ENCODE measurements at places on chromosomes 16 and 17. TPM values are rescaled to one million over a fixed set of nuclear protein-coding genes. Genes with fewer than 3 reads are reported as not detected.

GRCh38 chr17:30211371-30211770, 24.1 kb downstream of the SLC6A4 start:
- no peak overlapping the region for H3K27ac ChIP-seq
- H3K4me1 ChIP-seq = no peaks in the 10 kb centered on the region
- H3K4me3 ChIP-seq = no peak overlapping the region
- H3K27me3 ChIP-seq = no peaks in the 10 kb centered on the region
- no peak for DNase-seq

DNA sequence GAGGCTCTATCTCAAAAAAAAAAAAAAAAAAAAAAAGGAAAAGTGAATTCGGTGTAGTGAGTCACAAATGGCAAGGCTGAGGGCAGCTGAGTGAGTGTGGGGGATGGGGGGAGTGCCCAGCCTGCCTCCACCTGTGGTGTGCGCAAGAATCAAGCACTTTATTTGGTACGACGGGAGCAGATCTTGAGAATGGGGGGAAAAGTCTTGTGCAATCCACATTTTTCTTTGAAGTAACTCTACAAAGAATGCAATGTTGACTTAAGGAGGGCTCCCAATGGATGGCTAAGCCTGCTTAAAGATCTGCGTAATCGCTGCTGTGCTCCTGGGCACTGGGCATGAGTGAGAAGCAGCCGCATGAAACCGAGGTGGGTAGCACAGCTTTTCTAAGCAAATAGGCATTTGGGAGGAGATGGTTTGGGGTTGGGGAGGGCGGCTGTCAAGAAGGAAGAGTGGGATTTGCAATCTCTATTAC, 28.2 kb downstream of the ATP2C2 start:
- H3K4me3 ChIP-seq = no peak overlapping the region
- no peak overlapping the region for H3K27ac ChIP-seq
- H3K4me1 ChIP-seq = no peaks in the 10 kb centered on the region
- H3K36me3 ChIP-seq = no peaks in the 10 kb centered on the region
- DNase-seq = no peak

DNA sequence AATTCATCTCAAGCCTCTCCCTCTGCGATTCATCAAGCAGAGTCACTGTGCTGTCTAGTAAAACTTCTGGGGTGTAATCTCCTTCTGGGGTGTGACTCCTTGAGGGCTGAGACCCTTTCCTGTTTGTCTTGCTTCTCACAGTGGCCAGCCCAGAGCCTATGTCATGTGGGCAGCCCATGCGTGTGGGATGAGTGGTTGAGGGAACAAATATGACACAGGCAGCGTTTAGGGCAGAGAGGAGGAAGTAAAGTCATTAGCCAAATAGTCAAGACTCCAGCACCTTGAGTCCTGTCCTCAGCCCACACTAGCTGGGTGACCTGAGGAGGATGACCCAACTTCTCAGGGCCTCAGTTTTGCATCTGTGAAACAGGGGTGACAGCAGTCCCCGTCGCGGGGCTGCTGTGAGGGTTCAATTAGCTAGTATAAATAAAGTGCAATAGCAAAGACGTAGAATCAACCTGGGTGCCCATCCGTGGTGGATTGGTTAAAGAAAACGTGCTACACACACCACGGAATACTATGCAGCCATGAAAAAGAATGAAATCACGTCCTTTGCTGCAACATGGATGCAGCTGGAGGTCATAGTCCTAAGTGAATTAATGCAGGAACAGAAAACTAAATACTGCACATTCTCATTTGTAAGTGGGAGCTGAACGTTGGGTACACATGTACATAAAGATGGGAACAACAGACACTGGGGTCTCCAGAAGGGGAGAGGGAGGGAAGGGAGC, 4.5 kb upstream of the ITGAX start:
- no peak overlapping the region for H3K4me3 ChIP-seq
- no peaks in the 10 kb centered on the region for H3K36me3 ChIP-seq
- no peaks in the 10 kb centered on the region for H3K27me3 ChIP-seq
- no peak for DNase-seq

- DNase-seq = no peak
- no peaks in the 10 kb centered on the region for H3K4me1 ChIP-seq
- H3K27me3 ChIP-seq = no peaks in the 10 kb centered on the region
- no peak overlapping the region for H3K27ac ChIP-seq
- no peak overlapping the region for H3K4me3 ChIP-seq
- no peaks in the 10 kb centered on the region for H3K36me3 ChIP-seq
These were observed 10.4 kb upstream of the RUNDC3A start for GRCh38 chr17:44297975-44298374.

DNA sequence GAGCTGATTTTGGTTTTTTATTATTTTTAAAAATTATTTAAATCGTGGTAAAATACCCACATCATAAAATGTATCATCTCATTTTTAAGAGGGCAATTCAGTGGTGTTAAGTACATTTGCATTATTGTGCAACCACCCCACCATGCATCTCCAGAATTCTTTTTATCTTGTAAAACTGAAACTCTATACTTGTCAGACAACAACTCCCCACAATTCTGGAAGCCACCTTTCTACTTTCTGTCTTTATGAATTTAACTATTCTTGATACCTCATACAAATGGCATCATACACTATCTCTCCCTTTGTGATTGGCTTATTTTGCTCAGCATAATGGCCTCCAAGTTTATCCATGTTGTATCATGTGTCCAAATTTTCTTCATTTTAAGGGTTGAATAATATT, 97.9 kb downstream of the HS3ST3B1 start:
- no peak for DNase-seq
- H3K4me3 ChIP-seq = no peak overlapping the region
- H3K36me3 ChIP-seq = no peaks in the 10 kb centered on the region
- H3K27me3 ChIP-seq = no peaks in the 10 kb centered on the region
- peaks cover under 1% of the 10 kb centered on the region for H3K4me1 ChIP-seq

- DNase-seq = no peak
- H3K4me3 ChIP-seq = peak overlapping the region; percentile 31
- peaks cover 6% of the 10 kb centered on the region for H3K36me3 ChIP-seq
- H3K27me3 ChIP-seq = no peaks in the 10 kb centered on the region
These were observed 8.2 kb downstream of the TBX21 start for GRCh38 chr17:47741109-47741792.

DNA sequence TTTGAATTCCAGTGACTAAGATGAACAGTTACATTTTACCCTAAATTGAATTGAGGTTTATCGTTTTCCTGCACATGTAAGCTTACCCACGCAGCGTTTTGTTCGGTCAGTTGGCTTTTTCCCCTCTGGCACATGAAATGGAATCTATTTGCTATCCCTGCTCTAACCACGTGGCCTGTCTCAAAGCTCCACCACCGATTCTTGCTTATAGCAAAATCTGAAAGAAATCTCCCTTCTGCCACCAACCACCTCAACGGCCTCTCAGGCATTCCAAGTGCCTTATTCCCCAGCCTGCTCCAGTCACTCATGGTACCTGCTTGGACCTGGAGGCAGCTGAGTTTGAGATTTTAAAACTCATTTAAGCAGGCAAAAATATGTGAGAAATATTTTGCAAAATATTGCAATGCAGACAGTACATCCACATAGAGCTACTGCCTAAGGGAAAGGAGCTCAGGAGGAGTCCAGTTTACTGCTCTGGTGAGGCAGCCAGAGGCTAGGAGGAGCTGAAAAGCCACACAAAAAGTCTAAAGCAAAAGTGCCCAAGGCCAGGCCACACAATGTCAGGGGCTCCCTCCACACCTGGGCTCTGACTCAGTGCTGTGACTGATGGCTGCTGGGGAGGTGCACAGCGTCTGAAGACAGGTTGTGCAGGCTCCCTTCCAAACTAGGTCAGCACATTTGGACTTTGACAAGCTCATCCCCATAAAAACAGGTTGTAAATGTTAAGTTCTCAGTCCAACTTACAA, 26.4 kb downstream of the ARHGAP17 start:
- H3K27me3 ChIP-seq = no peaks in the 10 kb centered on the region
- H3K4me1 ChIP-seq = peaks cover 10% of the 10 kb centered on the region
- no peak for DNase-seq
- no peaks in the 10 kb centered on the region for H3K36me3 ChIP-seq
- H3K4me3 ChIP-seq = no peak overlapping the region
- H3K27ac ChIP-seq = no peak overlapping the region

GRCh38 chr17:41811549-41812380, at the start of gene P3H4:
Gene P3H4 (minus strand): TSS chr17:41811949. CDS start chr17:41811915, 34 bp downstream.
- H3K4me3 ChIP-seq = peak within 1 kb of the TSS; percentile 81
- peaks cover 10% of the 10 kb centered on the region for H3K4me1 ChIP-seq
- peak within 1 kb of the TSS; percentile 48 for H3K27ac ChIP-seq
- no peaks in the 10 kb centered on the region for H3K27me3 ChIP-seq
- peak; percentile 68 for DNase-seq

DNA sequence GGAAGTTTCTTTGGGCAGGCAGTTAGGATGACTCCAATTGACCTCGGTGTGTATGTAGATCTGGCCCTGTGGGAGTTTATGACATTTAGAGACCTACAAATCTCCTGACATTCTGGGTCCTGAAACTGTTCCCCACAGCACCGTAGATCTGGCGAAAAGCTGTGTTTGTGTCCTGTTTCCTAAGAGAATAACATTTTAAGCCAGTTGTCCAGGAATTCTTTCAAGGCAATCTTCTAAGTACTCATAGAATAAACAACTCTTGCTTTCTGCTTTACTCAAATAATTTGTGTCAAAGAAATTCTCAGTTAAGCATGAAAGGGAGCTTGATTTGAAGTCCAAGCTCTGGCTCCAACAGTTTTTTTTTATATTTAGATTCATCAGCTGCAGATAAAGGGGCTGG, 78.5 kb upstream of the ELAC2 start:
- no peak for DNase-seq
- peaks cover 3% of the 10 kb centered on the region for H3K27me3 ChIP-seq
- no peak overlapping the region for H3K4me3 ChIP-seq
- H3K4me1 ChIP-seq = no peaks in the 10 kb centered on the region

DNA sequence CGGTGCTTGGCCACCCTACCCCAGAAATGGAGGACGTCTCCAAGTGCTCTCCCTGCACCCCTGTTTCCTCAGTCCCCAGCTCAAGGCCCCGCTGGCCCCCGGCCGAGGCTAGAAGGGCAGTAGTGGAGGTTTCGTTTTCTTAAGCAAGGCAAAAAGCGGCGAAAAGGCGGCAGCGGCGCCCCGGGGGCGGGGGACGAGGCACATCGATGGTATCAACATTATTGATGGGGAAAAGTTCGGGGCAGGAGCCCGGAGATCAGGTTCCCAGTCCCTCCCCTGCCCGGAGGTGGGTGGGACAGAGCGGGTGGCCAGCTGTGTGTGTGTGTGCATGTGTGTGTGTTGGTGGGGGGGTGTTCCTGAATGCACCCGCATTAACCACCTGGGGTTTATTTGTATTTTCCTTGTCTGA, 4.1 kb upstream of the SALL1 start:
- H3K4me1 ChIP-seq = no peaks in the 10 kb centered on the region
- DNase-seq = no peak
- no peaks in the 10 kb centered on the region for H3K27me3 ChIP-seq
- no peak overlapping the region for H3K27ac ChIP-seq

DNA sequence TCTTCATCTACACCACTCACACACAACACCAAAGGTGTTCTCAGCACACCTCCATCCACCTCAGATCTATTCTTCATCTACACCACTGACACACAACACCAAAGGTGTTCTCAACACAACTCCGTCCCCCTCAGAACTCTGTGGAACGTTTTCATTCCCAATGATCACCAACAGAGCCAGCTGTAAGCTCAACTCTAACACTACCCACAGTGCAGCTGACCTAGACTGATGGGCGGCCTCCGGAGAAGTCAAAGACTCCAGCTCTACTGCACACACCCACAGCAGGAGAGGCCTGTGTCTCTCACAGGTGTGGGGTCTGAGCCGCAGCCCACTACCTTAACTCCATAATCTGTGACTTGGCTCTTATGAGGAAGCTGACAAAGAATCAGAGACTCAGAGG, 50.7 kb downstream of the ANKRD11 start:
- no peaks in the 10 kb centered on the region for H3K27me3 ChIP-seq
- peaks cover 66% of the 10 kb centered on the region for H3K4me1 ChIP-seq
- DNase-seq = no peak
- no peak overlapping the region for H3K4me3 ChIP-seq
- H3K27ac ChIP-seq = no peak overlapping the region
- no peaks in the 10 kb centered on the region for H3K36me3 ChIP-seq

- DNase-seq = no peak
- H3K27me3 ChIP-seq = no peaks in the 10 kb centered on the region
- no peak overlapping the region for H3K27ac ChIP-seq
- H3K4me3 ChIP-seq = no peak overlapping the region
These were observed 3.4 kb upstream of the LLGL2 start for GRCh38 chr17:75521951-75522727.

DNA sequence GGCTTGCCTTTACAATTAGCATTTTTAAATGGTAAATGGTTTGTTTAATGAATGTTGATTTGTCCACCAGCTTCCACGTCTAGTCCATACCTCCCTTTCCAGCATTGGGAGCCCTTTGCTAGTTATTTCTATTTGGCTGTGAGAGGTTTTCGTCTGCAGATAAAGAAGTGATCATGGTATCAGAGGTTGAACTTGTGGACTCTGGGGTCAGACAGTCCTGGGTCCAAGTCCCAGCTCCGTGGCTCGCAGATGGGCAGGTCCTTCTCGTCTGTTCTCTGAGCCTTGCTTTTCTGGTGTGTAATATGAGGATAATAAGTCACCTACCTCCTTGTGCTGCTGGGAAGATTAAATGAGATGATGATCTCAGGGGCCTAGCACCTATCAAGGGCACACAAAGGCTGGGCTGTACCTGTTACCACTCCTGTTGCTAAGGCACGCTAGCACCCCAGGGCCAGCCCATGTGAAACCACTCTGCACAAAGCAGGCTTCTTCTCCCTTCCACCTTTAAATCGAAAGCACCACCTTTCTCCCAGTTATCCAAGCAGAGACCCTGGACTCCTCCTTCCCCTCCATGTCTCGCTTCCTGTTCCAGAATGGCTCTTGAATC, 103.9 kb downstream of the GNAO1 start:
- H3K27ac ChIP-seq = no peak overlapping the region
- no peaks in the 10 kb centered on the region for H3K27me3 ChIP-seq
- H3K36me3 ChIP-seq = no peaks in the 10 kb centered on the region
- no peak overlapping the region for H3K4me3 ChIP-seq

- no peak overlapping the region for H3K27ac ChIP-seq
- H3K4me1 ChIP-seq = no peaks in the 10 kb centered on the region
- H3K27me3 ChIP-seq = no peaks in the 10 kb centered on the region
These were observed 6.7 kb upstream of the WWOX start for GRCh38 chr16:78092758-78093157.

GRCh38 chr17:74431568-74432423, at the start of gene GPRC5C:
Gene GPRC5C (plus strand): TSS chr17:74432088. CDS start chr17:74439777, 7,689 bp downstream.
- no peak for DNase-seq
- no peaks in the 10 kb centered on the region for H3K36me3 ChIP-seq
- H3K27me3 ChIP-seq = peaks cover 13% of the 10 kb centered on the region
- H3K27ac ChIP-seq = no peak within 1 kb of the TSS
- H3K4me3 ChIP-seq = peak within 1 kb of the TSS; percentile 47

NUP88 gene
- total RNA-seq = 135 TPM

NME1 gene
- total RNA-seq = 20.1 TPM

CA10 gene
- total RNA-seq = not detected

ZC3H18 gene
- total RNA-seq = 78.2 TPM

RASL10B gene
- 0.73 TPM for total RNA-seq

Data from naive thymus-derived CD4-positive, alpha-beta T cell (primary cell).